ENCODE measurements at places on chromosomes 4 and X.

DNA sequence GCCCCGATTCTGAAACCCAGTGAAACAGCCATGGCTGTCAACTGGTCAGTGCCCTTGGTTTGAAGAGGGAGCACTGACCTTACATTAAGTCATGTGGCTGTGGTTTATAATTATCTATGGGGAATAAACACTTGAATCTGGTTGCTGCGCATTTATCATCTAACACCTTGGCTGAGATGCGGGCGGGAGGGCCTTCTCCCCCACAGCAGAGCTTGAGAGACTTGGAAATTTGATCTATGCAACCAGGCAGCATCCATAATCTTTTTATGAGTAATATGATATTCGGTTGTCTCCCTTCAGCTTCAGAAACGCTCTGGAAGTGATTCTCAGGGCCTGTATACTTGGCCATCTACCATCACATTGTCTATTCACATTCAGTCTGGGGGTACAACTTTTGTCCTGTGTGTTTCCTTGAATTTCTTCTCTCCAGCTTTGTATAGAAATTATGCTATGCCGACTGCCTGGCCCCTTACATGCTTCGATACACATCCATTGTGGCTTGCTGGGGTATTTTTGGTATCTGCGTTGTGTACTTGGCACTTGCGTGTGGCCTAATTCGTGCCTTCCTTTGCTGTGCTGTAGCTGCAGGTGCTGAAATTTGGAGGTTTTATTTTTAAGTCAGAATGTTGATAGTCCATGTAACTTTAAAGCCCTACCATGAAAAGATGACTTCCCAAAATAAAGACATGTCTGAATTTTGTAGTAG is 321.6 kb downstream of the ARHGAP10 start:
- no peak for DNase-seq

- DNase-seq: no peak
Observed at GRCh38 chr4:2794486-2795299, 1.8 kb downstream of the SH3BP2 start.

- no peak for DNase-seq
Observed at GRCh38 chrX:51053741-51054140, 143.2 kb downstream of the BMP15 start.

DNA sequence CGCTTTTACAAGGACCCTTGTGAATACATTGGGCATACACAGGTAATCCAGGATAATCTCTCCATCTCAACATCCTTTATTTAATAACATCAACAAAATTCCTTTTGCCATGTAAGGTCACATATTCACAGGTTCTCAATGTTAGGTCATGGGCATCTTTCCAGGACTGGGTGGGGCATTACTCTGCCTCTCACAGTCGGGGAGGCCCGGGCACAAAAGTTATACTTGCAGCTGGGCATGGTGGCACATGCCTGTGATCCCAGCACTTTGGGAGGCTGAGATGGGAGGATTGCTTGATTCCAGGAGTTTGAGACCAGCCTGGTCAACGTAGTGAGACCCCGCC is 93.7 kb upstream of the AP1S2 start:
- DNase-seq: no peak

DNA sequence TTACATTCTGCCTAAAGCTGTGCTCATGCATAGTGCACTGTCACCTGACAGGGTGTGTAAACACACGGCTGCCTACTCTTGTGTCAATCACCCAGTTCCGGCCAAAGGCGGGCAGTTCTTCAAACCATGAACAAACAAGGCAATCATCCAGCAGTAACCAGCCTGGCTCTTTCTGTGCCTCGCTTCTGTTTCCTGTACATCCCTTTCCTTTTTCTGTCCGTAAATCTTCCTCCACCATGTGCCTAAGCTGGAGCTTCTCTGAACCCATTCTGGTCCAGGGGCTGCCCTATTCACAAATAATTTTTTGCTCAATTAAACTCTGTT is 60.8 kb upstream of the CBR4 start:
- DNase-seq: no peak

DNA sequence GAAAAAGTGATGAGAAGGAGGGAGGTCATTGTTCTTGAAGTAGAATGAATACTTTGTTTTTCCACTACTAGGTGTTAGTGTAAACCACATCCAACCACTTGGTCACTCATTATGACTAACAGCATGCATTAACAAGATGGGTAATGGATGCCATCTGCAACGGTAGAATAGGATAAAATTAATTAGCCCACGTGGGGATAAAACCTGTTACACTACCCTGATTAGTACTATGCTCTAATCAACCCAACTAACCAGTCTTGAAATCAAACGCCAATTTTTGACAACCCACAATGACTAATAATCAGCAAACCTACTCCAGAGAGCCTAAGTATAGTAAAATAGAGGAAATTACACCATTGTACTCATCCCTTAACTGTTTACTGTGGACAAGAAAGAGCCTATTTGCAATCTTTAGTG is 93.4 kb upstream of the MCF2 start:
- no peak for DNase-seq

Data from activated naive CD8-positive, alpha-beta T cell treated with anti-CD3 and anti-CD28 coated beads for 36 hours (primary cell).